ENCODE measurements at places on chromosomes 1 and 21. TPM values are rescaled to one million over a fixed set of nuclear protein-coding genes. Genes with fewer than 3 reads are reported as not detected.

The PDPN gene
- 60.4 TPM for total RNA-seq

The C1orf159 gene
- total RNA-seq, result 19.2 TPM

The NBPF4 gene
- total RNA-seq, result not detected

The RNF186 gene
- total RNA-seq, result not detected

The TMPRSS15 gene
- total RNA-seq, result not detected

DNA sequence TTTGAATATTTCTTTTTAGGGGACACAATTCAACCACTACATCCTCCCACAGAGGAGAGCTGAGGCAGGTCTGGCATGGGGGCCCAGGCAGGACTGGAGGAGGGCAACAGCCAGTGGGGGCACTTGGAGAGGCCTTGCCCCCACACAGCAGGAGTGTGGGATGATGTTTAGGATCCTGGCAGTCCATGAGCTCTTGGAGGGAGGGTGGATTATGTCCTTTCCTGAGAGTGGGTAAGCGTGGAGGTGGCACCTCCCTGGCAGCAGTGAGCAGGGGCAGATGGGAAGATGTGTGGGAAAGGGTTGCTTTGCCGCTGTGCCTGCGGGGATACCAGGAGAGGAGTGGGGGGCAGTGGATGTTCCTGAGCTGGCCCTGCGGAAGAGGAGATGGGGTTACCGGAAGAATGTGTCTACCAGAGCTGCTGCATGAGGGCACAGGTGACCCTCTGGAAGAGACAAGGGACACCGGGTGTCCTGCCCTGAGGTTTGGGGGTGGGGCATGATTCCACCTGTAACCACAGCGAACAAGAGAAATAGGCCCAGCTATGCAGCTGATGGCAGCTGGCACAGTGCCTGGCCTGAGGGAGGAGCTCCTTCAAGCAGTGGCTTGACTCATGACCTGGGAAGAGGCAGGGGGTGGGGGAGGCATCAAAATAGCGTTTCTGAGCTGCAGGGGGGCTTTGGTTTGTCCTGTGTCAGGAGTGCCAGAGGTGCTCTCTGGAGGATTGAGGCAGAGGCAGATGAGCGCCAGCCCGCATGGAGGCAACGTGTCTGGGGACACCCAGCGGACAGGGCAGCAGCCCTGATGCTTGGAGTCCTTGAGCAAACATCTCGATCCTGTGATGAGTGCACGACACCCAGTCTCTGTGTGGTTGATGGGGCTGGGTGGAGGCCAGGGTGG lies 123.9 kb upstream of the TMPRSS2 start:
- peak; percentile 64 for DNase-seq
- H3K27me3 ChIP-seq, result no peaks in the 10 kb centered on the region
- no peaks in the 10 kb centered on the region for H3K4me1 ChIP-seq
- H3K36me3 ChIP-seq, result no peaks in the 10 kb centered on the region
- no peak overlapping the region for H3K27ac ChIP-seq

GRCh38 chr1:45444609-45445131 lies 46.3 kb downstream of the TESK2 start:
- no peaks in the 10 kb centered on the region for H3K4me1 ChIP-seq
- no peaks in the 10 kb centered on the region for H3K27me3 ChIP-seq
- H3K36me3 ChIP-seq, result no peaks in the 10 kb centered on the region

DNA sequence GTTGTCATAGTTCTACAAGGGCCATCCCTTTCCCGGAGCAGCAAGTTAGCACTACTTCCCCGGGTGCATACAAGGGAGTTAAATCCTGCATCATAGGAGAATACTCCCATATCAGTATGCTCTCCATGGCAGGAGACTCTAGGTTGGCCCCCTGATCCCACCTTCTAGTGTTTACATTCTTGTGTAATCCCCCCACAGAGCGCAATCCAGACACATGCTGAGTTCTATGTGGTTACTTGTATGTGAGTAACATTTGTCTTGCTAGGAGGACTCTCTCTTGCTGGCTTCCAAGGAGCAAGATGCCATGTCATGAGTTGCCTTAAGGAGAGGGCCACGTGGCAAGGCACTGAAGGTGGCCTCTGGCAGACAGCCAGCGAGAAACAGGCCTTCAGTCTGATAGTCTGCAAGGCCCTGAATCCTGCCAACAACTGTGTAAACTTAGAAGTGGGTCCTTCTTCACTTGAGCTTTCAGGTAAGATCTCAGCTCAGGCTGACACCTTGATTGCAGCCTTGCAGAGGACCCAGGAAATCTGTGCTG lies 155.3 kb downstream of the CDC7 start:
- peaks cover 3% of the 10 kb centered on the region for H3K4me1 ChIP-seq
- no peaks in the 10 kb centered on the region for H3K27me3 ChIP-seq
- no peak overlapping the region for H3K4me3 ChIP-seq
- H3K36me3 ChIP-seq, result no peaks in the 10 kb centered on the region

DNA sequence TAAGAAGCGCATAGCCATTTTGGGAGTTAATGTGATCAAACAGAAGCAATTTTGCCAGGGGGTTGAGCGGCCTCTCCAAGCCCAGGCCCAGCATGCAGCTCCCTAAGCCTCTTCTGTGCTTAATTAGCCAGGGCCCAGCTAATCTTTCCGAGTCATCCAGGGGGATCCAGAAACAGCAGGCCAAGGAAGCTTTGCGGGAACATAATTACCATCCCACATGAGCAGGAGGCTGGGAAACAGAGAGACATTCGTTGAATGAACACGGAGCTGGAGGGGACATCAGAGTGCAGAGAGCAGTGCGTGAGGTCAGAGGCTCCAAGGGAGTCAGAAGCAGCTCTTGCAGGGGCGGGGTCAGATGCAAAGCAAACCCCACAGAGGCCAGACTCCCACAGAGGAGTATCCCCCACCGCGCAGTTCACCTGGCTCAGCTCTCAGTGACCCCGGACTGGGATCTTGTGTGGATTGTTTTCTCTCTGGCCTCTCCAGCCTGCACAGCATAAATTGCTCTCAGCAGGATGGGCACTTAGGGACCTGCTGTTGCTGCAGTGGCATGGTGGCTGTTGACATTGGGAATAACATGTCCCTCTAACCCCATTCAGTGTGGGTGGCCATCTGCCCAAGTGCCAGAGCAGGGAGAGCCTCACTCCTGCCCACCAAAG lies 657.4 kb downstream of the AJAP1 start:
- no peaks in the 10 kb centered on the region for H3K36me3 ChIP-seq
- H3K4me3 ChIP-seq, result no peak overlapping the region
- no peak for DNase-seq
- H3K27me3 ChIP-seq, result peaks cover 8% of the 10 kb centered on the region

DNA sequence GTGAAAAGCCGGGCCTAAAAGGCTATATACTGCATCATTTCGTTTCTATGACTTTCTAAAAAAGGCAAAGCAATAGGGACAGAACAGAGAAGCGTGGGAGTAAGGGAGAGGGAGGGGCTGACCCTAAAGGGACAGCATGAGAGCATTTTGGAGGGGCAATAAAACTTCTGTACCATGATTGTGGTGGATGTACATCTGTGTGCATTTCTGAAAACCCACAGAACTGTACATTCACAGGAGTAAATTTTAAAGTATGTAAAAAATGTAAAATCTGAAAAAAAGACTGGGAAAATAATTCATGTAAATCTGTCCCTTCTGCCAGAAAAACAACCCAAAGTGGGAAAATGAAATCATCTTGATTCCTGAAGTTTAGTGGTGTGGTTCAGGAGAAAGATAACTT lies 235.4 kb downstream of the CENPF start:
- no peak overlapping the region for H3K4me3 ChIP-seq
- no peaks in the 10 kb centered on the region for H3K36me3 ChIP-seq
- H3K4me1 ChIP-seq, result no peaks in the 10 kb centered on the region
- no peak overlapping the region for H3K27ac ChIP-seq
- no peak for DNase-seq
- H3K27me3 ChIP-seq, result no peaks in the 10 kb centered on the region

- DNase-seq, result no peak
- H3K36me3 ChIP-seq, result no peaks in the 10 kb centered on the region
- no peaks in the 10 kb centered on the region for H3K4me1 ChIP-seq
Observed at GRCh38 chr1:29380532-29380931, 144.2 kb downstream of the PTPRU start.

DNA sequence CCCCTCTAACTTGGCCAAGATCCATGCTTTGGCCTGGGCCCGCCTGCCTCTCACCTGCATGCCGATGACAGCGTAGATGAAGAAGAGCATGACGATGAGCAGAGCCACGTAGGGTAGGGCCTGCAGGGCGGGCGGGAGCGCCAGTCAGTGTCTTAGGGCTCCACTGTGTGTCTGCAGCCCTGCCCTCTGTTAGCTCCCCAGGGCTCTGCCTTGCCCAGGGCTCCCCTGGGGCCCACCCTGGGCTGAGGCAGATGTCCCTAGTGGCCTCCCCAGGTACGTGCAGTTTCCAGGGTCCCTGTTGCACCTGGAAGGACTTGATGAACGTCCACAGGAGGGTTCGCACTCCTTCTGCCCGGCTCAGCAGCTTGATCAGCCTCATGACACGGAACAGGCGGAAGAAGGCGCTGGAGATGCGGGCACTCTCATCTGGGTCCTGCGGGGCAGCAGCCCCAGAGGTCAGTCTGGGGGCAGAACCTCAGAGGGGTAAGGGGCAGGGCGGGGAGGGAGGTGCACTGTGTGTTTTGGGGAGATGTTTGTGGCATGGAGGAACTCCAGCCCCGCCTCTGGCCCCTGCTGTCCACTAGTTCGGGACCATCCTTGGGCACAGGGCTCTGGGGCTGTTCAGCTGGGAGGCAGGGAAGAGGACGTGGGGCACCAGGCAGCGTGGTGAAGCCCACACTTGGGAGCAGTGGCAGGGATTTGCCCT lies 29.8 kb upstream of the KIF21B start:
- H3K4me1 ChIP-seq, result peaks cover 3% of the 10 kb centered on the region
- no peaks in the 10 kb centered on the region for H3K27me3 ChIP-seq
- no peak for DNase-seq
- no peak overlapping the region for H3K27ac ChIP-seq

GRCh38 chr1:232561381-232561780 lies 68.6 kb downstream of the SIPA1L2 start:
- no peak for DNase-seq
- no peaks in the 10 kb centered on the region for H3K36me3 ChIP-seq
- H3K27ac ChIP-seq, result no peak overlapping the region

- DNase-seq, result no peak
- no peaks in the 10 kb centered on the region for H3K36me3 ChIP-seq
- H3K27ac ChIP-seq, result no peak overlapping the region
- no peak overlapping the region for H3K4me3 ChIP-seq
Observed at GRCh38 chr21:17105932-17106331, 406.9 kb upstream of the CXADR start.

DNA sequence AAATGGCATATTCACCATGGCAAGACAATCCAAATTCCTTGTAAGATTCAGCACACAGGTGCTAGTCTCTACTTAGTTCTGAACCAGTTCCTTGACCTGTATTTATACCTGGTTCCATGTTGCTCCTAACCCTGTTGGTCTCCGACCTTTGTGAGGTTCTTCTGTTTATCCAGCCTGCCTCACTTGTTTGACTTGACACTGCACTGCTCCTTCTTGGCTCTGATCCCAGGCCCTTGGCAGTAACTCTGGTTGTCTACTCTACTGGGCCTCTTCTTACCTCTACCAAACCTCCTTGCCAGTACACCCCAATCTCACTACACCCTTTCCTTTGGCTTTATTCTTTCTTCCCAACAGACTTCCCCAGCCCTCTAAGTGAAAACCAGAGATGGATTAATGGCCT lies 419.4 kb upstream of the USP24 start:
- H3K27me3 ChIP-seq, result no peaks in the 10 kb centered on the region
- H3K4me3 ChIP-seq, result no peak overlapping the region
- H3K4me1 ChIP-seq, result peaks cover 12% of the 10 kb centered on the region
- no peak overlapping the region for H3K27ac ChIP-seq
- H3K36me3 ChIP-seq, result no peaks in the 10 kb centered on the region

DNA sequence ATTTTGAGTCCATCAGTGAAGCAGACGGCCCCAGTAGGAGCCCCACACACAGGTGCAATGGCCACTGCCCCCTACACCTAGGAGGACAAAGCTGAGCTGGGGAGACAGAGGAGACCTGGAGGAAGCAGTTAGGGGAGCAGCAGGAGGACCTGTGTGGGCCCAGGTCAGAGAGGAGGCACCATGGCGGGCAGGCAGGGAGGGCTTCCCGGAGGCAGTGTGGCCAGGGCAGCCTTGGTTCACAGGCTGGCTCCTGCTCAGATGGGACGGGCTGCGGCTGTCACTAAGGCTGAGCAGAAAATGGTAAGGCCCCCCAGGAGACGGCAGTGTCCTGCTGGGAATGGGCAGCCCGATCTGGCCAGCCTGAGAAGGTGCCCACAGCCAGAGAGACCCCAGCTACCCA lies 15.4 kb downstream of the MEGF6 start:
- no peak for DNase-seq
- no peaks in the 10 kb centered on the region for H3K27me3 ChIP-seq
- no peak overlapping the region for H3K27ac ChIP-seq
- H3K4me3 ChIP-seq, result no peak overlapping the region
- no peaks in the 10 kb centered on the region for H3K36me3 ChIP-seq

GRCh38 chr1:153568367-153569099 lies 2.9 kb upstream of the S100A2 start:
- peak; percentile 86 for DNase-seq
- H3K27ac ChIP-seq, result peak overlapping the region; percentile 79
- no peak overlapping the region for H3K4me3 ChIP-seq
- no peaks in the 10 kb centered on the region for H3K27me3 ChIP-seq

DNA sequence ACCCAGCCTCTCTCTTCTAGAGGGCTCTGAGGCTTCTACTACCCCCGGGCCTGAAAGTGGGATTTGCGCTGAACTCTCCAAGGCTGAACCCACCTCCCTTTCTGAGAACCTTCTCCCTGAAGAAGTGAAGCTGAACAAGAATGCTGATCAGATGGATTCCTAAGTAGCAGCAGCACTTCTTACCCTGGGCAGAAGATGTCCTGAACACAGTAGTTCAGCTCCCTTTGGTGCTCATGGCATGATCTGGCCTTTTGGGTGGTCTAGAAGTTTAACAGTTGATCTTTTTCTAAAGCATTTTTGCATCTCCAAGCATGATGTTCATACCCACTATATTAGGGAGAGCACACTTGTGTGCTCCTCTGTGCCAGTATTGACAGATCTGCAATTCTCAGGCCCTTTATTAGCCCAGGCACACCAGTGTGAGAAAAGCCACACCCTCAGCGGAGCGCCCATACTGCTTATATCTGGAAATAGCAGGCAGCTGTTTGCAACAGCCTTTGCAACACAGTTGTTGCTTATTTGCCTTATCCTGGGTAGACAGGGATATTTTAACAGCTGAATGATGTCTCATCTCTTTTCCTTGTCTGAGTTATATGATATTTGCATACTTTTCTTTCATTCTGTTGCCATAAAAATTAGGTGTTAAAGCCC lies 34.2 kb downstream of the CNN3 start:
- DNase-seq, result peak; percentile 91
- no peak overlapping the region for H3K4me3 ChIP-seq
- H3K36me3 ChIP-seq, result peaks cover 26% of the 10 kb centered on the region
- H3K27me3 ChIP-seq, result no peaks in the 10 kb centered on the region

GRCh38 chr1:99645699-99646531 lies at the start of gene PALMD:
PALMD (plus strand) TSS chr1:99646113; CDS start chr1:99646318, 205 bp downstream.
- peak; percentile 60 for DNase-seq
- H3K4me1 ChIP-seq, result peaks cover 17% of the 10 kb centered on the region
- peak within 1 kb of the TSS; percentile 41 for H3K4me3 ChIP-seq
- H3K27me3 ChIP-seq, result no peaks in the 10 kb centered on the region

- H3K36me3 ChIP-seq, result no peaks in the 10 kb centered on the region
- H3K27me3 ChIP-seq, result no peaks in the 10 kb centered on the region
- H3K4me1 ChIP-seq, result no peaks in the 10 kb centered on the region
- no peak overlapping the region for H3K27ac ChIP-seq
- DNase-seq, result no peak
Observed at GRCh38 chr1:182244451-182244850, 147.1 kb downstream of the GLUL start.

- DNase-seq, result no peak
- no peak overlapping the region for H3K27ac ChIP-seq
- no peaks in the 10 kb centered on the region for H3K36me3 ChIP-seq
- H3K27me3 ChIP-seq, result no peaks in the 10 kb centered on the region
- no peak overlapping the region for H3K4me3 ChIP-seq
Observed at GRCh38 chr1:52203935-52204625, 62.2 kb downstream of the ZFYVE9 start.
